ENCODE measurements at places on chromosomes 3 and 15.

DNA sequence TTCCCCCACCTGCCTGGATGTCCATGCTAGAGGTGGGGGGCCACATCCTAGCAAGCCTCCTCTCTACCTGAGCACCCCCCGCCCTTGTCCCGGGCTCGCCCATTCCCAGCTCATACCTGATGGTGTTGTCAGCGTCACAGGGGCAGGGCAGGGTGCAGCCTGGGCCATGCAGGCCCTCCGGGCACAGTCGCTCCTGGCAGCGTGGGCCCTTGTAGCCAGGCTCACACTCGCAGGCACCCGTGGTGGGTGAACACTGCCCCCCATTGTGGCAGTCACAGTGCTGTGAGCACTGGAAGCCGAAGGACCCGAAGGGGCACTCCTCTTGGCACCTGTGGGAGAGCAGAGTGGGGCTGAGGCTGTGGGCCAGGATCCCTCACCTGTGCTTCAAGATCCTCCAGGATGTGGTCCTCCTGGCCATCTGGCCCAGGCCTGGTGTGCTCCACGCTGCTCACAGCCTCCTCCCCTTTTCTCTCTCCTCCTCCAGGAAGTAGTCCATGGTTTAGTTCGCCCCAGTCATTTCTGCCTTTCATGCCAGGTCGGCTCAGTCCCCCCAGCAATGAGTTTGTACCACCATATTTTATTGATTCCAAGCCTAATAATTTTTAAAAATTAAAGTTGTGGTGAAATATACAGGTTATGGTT is 95.6 kb downstream of the RAB11A start:
- DNase-seq, result no peak

- DNase-seq, result no peak
Observed at GRCh38 chr15:75739791-75740190, 27.1 kb upstream of the CSPG4 start.

DNA sequence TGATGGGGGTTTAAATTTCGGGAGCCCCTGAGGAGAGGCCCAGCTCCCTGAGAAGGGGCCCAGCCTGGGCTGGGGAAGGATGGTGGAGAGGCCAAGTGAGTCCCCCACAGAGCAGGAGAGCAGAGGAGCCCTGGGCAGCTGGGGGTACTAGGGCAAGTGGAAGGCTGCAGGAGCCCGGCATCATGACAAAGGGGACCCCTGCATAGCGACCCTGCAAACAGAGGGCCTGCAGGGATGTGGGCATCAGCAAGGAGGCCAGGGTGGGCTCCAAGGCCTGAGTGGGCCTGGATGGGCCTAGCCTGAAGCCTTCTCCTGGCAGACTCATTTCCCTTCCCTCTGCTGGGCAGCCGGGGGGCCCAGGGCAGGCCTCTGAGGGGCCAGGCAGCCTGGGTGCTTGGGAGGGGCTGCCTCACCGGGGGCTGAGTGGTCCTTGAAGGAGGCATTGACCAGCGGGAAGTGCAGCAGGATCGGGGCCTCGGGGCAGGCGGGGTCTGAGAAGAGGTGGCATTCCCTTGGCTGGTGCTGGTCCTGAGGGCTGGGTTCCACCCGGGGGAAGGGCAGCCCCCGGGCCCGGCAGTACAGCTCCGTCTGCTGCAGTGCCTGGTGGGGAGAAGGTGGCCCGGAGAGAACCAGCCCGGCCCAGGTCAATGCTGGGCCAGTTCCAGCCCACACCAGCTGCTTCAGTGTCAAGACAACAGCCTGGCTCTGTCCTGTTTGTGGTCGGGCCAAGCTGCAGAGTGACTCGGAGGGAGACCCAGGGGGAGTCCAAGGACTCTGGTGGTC is 24.7 kb downstream of the PLA2G4D start:
- no peak for DNase-seq

GRCh38 chr3:64070704-64071103 is 47.4 kb upstream of the PSMD6 start:
- DNase-seq, result no peak

DNA sequence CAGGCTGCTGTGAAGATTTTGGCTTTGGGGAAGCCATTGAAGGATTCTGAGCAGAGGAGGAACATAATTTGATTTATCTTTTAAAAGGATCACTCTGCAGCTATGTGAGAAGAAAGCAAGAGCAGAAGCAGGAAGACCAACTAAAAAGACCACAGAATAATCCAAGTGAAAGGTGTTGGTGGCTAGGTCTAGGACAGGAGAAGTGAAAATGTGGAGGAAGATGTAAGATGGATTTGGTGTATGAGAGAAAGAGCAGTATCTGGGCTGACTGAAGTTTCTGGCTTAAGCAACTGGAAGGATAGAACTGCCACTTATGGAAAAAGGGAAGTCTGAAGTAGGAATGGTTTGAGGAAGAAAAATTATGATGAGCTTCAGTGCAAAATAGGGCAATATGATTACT is 62.0 kb downstream of the SFMBT1 start:
- no peak for DNase-seq

DNA sequence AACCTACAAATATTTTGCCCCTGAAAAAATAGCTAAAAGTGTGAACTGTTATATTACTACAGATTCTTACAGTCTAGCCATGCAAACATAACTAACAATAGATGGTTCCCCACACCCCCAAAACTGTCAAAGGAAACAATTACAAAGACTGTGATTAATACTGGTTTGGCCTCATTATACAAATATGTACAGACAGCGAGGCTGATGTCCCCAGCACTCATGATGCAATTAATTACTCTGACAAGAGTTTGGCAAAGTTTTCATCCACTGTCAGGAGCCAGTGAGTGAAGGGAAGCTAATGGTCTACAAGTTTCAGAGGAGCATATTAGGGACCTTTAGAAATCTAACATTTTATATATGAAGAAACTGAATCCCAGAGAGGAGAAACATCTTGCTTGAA is 61.0 kb downstream of the HMG20A start:
- no peak for DNase-seq

- DNase-seq, result no peak
Observed at GRCh38 chr3:9780458-9780812, 10.7 kb upstream of the CAMK1 start.

- DNase-seq, result no peak
Observed at GRCh38 chr3:193446965-193447602, 68.5 kb upstream of the ATP13A5 start.

DNA sequence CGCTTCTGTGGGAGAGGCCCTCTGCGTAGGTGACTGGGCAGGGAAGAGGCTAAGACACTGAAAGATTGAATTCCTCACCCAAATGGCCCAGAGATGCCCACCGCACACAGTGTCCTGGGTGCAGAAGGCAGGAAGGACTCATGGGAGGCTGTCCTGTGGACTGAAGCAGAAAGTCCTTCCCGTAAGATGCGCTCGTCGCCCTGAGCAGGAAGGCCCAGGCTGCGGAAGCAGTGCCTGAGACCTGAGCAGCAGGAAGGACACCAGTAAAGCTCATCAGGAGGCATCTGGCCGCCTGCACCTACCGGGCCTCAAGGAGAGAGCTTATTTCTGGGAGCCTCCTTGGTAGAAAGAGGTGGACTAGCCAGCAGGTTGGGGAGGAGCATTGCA is 3.3 kb downstream of the PAK6 start:
- DNase-seq, result no peak

GRCh38 chr3:145094355-145094941 is 1066.5 kb downstream of the PLOD2 start:
- DNase-seq, result no peak

DNA sequence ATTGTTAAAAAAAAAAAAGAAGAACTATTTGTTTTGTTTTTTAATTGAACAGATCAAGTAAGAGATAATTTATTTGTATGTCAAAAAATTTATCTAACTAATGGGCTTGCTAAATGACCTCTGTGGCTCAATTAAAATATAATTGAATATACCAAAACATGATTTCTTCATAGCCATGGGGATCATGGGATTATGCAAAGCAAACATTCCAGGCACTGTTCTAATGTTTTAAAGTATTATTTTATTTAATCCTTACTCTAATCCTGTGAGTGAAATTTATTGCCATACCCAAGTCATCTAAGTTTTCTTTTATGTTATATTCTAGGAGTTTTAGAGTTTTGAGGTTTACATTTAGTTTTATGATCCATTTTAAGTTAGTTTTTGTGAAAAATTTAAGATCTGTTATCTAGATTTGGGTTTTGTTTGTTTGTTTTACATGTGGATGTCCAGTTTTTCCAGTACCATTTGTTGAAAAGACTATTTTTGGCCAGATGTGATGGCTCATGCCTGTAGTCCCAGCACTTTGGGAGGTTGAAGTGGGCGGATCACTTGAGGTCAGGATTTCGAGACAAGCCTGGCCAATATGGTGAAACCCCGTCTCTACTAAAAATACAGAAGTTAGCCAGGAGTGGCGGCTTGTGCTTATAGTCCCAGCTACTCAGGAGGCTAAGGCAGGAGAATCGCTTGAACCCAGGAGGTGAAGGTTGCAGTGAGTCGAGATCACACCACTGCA is 52.3 kb upstream of the CNOT10 start:
- DNase-seq, result no peak

- no peak for DNase-seq
Observed at GRCh38 chr3:10281951-10282350, 10.8 kb downstream of the GHRL start.

- no peak for DNase-seq
Observed at GRCh38 chr3:869734-870133, 223.1 kb upstream of the CNTN6 start.

DNA sequence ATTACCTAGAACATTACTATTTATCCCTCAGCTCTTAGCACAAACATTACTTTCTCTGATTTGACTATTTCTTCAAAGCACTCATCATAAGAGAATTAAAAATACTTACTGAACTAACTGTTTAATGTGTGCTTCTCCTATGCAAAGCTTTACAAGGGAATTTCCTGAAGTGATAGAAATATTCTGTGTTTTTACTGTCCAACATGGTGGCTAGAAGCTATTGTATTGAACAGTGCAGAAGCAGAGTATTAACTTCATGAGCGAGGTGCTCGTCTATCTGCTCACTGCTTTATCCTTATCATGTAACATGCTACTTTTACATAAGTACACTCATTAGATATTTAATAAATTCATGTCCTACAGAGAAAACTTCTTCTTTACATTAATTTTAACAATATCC is 239.1 kb downstream of the ISL2 start:
- no peak for DNase-seq

- no peak for DNase-seq
Observed at GRCh38 chr15:66908744-66909095, 156.7 kb upstream of the SMAD3 start.

DNA sequence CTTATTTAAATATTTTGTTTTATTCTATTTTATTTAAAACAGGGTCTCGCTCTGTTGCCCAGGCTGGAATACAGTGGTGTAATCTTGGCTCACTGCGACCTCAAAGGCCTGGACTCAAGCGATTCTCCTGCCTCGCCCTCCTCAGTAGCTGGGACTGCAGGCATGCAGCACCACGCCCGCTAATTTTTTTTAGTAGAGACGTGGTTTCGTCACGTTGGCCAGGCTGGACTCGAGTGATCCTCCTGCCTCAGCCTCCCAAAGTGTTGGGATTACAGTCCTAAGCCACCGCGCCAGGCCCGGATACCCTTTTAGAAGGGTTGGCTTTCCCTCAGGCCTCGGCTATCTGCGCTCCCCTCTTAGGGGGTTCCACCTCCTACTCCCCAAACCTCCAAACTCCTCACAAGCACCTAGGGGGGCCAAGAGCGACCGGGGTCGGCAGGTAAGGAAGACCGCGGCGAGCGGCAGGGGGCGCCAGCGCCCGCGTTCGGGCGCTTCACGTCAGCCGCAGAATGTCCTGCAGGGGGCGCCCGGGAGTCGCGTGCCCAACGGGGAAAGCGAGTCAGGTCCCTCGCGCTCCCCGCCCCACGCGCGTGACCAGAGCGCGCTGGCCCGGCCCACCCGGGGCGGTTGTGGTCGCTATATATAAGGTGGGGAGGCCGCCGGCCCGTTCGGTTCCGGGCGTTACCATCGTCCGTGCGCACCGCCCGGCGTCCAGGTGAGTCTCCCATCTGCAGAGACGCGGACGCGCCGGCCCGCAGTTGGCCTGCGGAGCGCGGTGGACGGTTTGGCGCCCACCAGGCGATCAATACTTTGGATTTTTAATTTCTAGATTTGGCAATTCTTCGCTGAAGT is 51.8 kb upstream of the GATM start:
- no peak for DNase-seq

- DNase-seq, result no peak
Observed at GRCh38 chr3:22399566-22399965, 648.6 kb upstream of the ZNF385D start.

Measured in NCI-H1930 (cell line).